ENCODE measurements at places on chromosomes 4 and X.
A peak's percentile ranks its signal among the peaks of the same experiment; 100 is the strongest.

DNA sequence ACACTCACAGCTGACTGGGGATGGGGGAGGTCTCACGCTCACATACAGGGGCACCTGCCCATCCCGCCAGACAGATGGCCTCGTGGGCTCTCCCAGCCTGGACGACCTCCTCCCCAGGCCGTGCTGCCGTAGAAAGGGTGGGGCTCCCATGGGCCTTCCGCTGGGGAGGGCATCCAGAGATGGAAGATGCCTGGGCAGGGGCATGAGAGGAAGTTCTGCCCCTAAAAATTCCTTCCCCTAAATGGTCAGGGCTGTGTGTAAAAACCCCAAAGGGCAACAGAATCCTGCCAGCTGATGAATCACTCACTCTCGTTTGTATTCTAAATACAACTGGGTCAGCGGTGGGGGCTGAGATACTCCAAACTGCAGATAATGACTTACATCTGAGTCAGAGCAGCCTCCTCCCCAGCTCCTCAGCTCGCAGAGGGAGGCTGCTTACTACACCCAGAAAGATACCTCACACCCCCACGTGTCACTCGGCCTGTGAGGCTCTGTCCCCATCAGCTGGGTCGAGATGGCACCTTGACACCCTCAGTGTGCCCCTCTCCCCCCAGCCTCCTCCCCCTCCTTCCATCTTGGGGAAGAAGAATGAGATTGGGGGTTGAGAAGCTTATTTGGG, 10.1 kb downstream of the WDR1 start:
- peak; percentile 92 for DNase-seq

DNA sequence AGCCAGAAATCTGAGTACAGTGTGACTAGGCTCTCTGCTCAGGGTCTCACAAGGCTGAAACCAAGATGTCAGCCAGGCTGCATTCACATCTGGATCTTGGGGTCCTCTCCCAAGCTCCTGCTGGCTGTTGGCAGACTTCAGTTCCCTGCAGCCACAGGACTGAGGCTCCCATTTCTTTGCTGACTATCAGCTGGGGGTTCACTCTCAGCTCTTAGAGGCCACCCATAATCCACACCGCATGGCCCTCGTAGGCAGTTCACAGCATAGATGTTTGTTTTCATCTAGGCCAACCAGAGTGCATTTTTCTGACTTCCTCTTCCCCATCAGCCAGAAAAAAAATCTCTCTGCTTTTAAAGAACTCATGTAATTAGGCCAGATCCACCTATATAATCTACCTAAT, 8.2 kb upstream of the WDR44 start:
- DNase-seq = no peak

DNA sequence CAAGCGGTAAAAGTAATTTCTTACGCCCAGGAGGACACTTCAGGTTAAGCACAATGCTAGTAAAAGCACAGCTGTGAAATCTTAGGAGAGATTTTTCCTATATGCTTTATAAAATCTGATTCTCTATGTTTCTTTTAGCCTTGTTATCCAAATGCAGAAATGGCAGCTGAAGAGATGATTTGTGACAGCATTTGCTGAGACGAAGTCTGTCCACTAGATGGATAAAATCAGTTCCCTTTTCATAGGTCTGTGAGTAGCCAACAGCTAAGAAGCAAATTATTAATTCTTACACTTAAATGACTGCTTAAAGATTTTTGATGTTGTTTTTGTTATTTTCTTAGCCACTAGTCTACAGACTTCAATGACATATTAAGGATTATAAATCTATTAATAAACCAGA, 5.3 kb downstream of the GPM6A start:
- DNase-seq = no peak

- DNase-seq = no peak
Observed at GRCh38 chr4:61212788-61213187, 12.7 kb downstream of the ADGRL3 start.

DNA sequence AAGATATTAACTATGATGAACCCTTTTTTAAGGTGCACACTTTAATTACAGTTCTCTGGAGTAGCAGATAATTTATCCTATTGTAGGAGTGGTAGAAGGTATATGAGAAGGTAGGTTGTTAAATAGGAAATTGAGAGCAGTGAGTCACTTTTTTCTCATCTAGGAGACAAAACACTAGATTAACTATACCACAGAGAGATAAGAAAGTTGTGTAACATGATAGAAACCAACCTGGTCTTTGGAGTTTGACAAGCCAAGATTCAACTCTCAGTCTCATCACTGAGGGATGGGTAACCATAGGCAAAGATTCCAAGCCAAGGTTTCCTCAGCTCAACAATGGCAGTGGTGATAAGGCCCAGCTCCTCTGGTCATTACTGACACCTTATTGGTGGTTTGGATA, 104.0 kb downstream of the MAD2L1 start:
- DNase-seq = no peak
